Bronchus fibroblast of lung (primary cell): ENCODE measurements at places on chromosomes 5 and 9. TPM values are rescaled to one million over a fixed set of nuclear protein-coding genes. Genes with fewer than 3 reads are reported as not detected.

Gene IL5
- total RNA-seq, result not detected in 2 replicates

Gene PCDH12
- under 0.01 TPM in 1 of 2 replicates, not detected in the other for total RNA-seq

Gene SV2C
- total RNA-seq, result not detected in 2 replicates

Gene FBXL7
- total RNA-seq, result 6.7 and 6.8 TPM in 2 replicates

Gene PRSS3
- total RNA-seq, result 1.3 and 3.7 TPM in 2 replicates

Gene KIAA0825
- 1.8 and 2.0 TPM in 2 replicates for total RNA-seq

Gene NNT
- total RNA-seq, result 29.4 and 35.0 TPM in 2 replicates

Gene SLC6A18
- not detected in 2 replicates for total RNA-seq

Gene PCDHGA11
- total RNA-seq, result 10.9 and 11.6 TPM in 2 replicates
